ENCODE measurements at places on chromosomes 16 and 17.

DNA sequence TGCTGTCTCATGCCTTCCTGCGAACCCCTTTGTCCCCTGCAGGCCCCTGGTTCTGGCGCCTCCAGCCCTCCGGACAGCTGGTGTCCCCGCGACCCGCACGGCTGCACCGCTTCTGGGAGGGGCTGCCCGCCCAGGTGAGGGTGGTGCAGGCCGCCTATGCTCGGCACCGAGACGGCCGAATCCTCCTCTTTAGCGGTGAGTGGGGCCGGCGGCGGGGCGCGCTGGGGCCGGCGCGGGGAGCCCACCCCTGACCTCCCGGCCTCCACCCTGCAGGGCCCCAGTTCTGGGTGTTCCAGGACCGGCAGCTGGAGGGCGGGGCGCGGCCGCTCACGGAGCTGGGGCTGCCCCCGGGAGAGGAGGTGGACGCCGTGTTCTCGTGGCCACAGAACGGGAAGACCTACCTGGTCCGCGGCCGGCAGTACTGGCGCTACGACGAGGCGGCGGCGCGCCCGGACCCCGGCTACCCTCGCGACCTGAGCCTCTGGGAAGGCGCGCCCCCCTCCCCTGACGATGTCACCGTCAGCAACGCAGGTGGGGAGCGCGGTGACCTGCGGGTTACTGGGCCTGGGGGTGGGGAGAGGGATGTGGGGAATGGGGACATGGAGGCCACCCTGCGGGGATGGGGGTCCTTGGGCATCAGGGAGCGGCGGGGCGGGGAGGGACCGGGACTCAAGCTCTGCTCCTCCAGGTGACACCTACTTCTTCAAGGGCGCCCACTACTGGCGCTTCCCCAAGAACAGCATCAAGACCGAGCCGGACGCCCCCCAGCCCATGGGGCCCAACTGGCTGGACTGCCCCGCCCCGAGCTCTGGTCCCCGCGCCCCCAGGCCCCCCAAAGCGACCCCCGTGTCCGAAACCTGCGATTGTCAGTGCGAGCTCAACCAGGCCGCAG is 7.1 kb upstream of the IL32 start:
- DNase-seq: no peak

- no peak for DNase-seq
Measured at GRCh38 chr17:39794249-39794970, 56.7 kb downstream of the GRB7 start.

DNA sequence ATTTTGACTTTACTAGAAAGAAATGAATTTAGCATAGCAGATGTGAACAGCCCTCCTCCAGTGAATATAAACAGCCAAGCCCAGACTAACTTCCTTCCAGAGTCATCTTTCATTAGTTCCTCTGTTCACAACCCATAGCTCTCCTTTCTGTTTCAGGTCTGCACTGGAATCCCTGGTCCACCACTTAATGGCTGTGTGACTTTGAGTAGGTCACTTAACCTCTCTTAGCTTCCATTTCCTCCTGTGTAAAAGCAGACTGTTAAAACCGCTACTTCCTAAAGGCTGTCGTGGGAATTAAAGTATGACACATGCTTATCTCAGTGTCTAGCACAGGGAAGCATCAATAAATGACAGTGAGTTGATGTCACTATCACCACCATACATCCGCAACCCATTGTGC is 7.5 kb downstream of the SLC6A4 start:
- DNase-seq: no peak

GRCh38 chr16:11564046-11564926 is 22.4 kb downstream of the LITAF start:
- no peak for DNase-seq
